ENCODE measurements at places on chromosomes 16 and 17. TPM values are rescaled to one million over a fixed set of nuclear protein-coding genes. Genes with fewer than 3 reads are reported as not detected.

ITGAL gene
- 0.12 TPM for total RNA-seq

SEPTIN12 gene
- total RNA-seq = not detected

CDH5 gene
- 0.28 TPM for total RNA-seq

ZDHHC1 gene
- total RNA-seq = 5.3 TPM

VTN gene
- total RNA-seq = 19.3 TPM

SYCE1L gene
- 7.8 TPM for total RNA-seq

CIITA gene
- 0.12 TPM for total RNA-seq

TAC4 gene
- total RNA-seq = not detected

CTNS gene
- total RNA-seq = 15.8 TPM

ZFPM1 gene
- total RNA-seq = 7.7 TPM

Data from A549 treated with DMSO at 1 μM for 4 hours (cell line).